ENCODE measurements at places on chromosomes 7 and 10. TPM values are rescaled to one million over a fixed set of nuclear protein-coding genes. Genes with fewer than 3 reads are reported as not detected.

The NPTX2 gene
- 39.3 TPM for total RNA-seq

The SLC26A3 gene
- total RNA-seq: not detected

The COPS6 gene
- 113 TPM for total RNA-seq

The RBM33 gene
- total RNA-seq: 37.8 TPM

The SHH gene
- total RNA-seq: 8.5 TPM

The C10orf105 gene
- total RNA-seq: 0.08 TPM

The PIK3CG gene
- total RNA-seq: 8.9 TPM

The EPHA1 gene
- not detected for total RNA-seq

The AS3MT gene
- 220 TPM for total RNA-seq

The OPN1SW gene
- total RNA-seq: not detected

The HTR5A gene
- total RNA-seq: not detected

The ZNF783 gene
- total RNA-seq: 6.5 TPM

The FAM241B gene
- total RNA-seq: 2.8 TPM

The COG5 gene
- 19.0 TPM for total RNA-seq

The CNNM1 gene
- total RNA-seq: 0.16 TPM

The ASIC3 gene
- 0.24 TPM for total RNA-seq

The NCF1 gene
- total RNA-seq: 37.1 TPM

The ACTR3C gene
- total RNA-seq: 42.5 TPM

The SMO gene
- total RNA-seq: 17.3 TPM

The C10orf53 gene
- total RNA-seq: not detected

The TASOR2 gene
- total RNA-seq: 52.9 TPM

The SPDYE2 gene
- not detected for total RNA-seq

The EN2 gene
- 0.42 TPM for total RNA-seq

The TRIL gene
- 8.6 TPM for total RNA-seq

The DBNL gene
- total RNA-seq: 81.4 TPM

The PON3 gene
- 1.2 TPM for total RNA-seq

The PAX4 gene
- total RNA-seq: not detected
